Activated CD4-positive, alpha-beta T cell treated with anti-CD3 and anti-CD28 coated beads, Interleukin-2, amount 10 ng/mL, durations not matched to agents 24 days and 14 days (primary cell): ENCODE measurements at places on chromosomes 5 and 9. TPM values are rescaled to one million over a fixed set of nuclear protein-coding genes. Genes with fewer than 3 reads are reported as not detected.

DNA sequence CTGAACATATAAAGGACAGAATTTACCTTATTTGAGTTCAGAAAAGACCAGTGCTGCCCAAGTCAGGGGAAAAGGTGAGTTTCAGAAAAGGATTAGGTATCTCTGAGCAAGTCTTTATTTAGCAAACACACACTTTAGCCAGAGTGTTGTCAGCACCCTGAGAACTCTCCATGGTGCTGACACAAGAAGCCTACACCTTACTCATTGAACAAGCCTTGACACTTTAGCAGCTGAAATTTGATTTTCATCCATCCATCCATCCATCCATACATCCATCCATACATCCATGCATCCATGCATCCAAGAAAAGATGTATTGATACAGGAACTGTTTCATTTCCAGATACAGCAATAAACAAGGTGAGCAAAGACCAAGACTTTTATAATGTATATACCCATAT, 311.2 kb downstream of the TRIM32 start:
- no peak for DNase-seq

GRCh38 chr9:112042244-112042638, 132.9 kb downstream of the SUSD1 start:
- no peak for DNase-seq

The FGD3 gene
- total RNA-seq, result 39.5 and 39.7 TPM in 2 replicates

GRCh38 chr5:40397091-40397490, 282.6 kb upstream of the PTGER4 start:
- no peak for DNase-seq

DNA sequence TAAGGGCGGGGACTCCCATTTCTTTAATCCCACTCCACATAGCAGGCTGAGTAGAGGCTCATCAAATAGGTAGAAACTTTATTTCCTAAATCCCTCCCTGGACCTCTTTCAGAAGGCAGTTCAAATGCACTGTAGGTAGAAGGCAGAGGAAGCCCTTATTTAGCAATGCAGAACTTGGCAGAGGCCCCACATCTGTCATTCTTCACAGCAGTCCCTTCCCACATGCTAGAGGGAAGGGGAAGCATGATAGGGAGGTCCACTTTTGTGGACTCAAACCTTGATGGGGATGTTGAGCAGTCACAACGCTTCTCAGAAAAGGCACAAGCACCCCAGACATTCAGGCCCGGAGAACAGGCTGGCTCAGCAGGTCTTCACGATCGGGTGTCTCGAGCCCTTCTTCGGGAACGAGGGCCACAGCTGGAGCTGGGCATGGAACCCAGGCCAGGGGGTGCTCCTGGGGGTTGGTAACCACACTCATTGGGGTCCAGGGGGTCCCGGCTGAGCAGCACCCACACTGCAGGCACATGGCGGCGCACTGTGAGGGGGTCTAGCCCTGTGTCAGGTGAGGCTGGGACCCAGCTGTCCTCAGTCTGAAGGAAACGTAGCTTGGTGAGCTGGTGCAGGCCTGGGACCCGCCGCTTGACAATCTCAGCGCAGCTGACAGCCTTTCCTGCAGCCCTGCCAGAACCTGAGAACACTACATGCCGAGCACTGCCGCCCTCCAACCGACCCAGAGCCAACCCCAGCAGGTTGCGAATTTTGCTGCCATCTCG, 1.3 kb downstream of the RPP25L start:
- DNase-seq, result no peak

GRCh38 chr5:99061299-99061698, 132.5 kb upstream of the CHD1 start:
- DNase-seq, result no peak

DNA sequence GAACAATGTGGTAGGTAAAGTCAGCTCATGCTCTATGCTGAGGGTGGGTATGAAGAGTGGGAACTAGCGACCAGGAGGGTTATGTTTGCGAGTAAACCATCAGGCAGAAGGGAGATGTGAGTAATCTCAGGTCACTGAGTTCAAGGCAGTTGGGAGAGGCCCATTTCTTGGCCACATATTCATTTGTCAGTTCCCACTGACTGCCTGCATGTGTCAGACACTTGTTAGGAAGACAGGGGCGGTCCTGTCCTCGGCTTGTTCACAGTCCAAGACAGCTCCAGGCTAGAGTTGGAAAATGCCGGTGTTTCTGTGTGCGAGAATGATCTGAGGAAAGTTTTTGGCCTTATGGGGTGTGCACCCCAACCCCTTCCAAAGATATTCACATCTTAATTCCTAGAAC, 48.6 kb upstream of the GDNF start:
- no peak for DNase-seq

- no peak for DNase-seq
Observed at GRCh38 chr5:172607213-172607793, 33.8 kb upstream of the NEURL1B start.

The SEMA5A gene
- total RNA-seq, result not detected in 2 replicates

DNA sequence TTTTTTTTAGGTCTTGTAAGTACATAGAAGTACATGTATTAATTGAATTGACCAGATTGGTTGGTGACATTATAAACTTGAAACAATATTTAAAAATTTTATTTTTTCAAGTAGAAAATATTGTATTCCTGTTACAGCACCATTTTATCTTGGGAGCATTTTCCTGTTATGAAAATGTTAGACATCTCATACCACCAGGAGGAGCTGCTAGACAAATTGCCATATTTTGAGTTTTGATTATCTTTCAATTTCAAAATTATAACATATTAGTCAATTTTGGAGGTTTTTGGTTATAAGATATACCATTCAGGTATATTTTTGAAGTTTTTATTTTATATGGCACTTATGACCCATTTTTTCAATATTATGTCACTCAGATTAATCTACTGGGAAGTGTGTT, 84.4 kb downstream of the CNTLN start:
- DNase-seq, result no peak

The PRSS3 gene
- not detected in 2 replicates for total RNA-seq

GRCh38 chr5:109399092-109399759, 10.5 kb downstream of the PJA2 start:
- DNase-seq, result no peak

DNA sequence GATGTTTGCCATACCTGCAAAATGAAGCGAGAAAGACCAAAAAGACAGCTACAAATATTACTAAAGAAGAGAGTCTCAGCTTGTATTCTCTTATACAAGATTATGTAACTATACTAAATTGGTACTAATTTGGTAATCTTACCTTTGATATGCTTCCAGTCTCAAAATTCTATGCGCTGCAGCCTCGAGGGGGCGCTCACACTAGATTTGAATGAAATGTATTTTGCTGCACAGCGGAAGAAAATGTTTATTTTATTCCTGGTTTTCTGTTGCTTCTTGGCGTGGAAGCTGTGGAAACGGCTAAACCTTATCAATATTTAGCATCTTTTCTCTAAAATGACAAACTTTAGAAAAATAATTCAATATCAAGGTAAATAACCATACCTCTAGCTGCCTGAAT, 267.0 kb upstream of the NUDT12 start:
- no peak for DNase-seq

DNA sequence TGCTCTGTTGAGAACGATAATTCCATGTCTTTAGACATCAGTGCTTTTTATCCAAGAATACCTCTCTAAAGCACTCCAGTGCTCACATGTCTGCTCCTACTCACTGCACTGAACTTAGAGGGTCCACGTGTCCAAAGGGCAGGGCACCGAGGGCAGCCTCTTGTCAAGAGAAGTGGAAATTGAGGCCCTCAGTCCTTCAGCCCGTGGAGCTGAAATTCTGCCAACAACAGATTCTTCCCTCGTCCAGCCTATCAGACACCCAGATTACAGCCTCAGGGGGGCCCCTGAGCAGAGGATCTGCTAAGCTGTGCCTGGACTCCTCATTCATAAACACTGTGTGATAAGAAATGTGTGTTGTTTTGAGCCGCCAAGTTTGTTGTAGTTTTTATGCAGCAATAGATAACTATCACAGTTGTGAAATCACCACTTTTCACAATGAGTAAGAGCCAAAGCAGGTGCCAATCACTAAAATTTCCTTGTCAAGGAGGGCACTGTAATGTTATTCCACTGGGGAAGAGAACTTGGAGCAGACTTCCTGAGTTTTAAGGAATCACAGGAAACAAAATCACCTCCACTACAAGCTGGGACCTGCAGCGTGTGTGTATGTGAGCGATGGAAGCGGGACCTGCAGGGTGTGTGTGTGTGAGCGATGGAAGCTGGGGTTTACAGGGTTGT, 58.8 kb upstream of the IGFBPL1 start:
- no peak for DNase-seq

- DNase-seq, result no peak
Observed at GRCh38 chr5:105726093-105726492, 1944.6 kb downstream of the EFNA5 start.

The FOXD4 gene
- total RNA-seq, result not detected in 2 replicates

DNA sequence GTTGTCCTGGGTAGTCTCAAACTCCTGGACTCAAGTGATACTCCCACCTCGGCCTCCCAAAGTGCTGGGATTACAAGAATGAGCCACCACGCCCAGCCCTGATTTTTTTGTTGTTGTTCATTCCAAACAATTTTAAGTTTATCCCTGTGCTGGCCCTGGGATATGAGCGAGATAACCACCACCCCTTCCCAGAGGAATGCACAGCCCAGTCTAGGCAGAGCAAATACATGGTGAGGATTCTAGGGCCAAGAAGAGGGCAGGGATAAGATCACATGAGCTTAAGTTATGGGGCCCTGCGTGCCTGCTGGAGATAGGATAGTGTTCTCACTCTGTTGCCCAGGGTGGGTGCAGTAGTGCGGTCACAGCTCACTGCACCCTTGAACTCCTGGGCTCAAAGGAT, 21.0 kb upstream of the TOR1B start:
- DNase-seq, result no peak

The BTNL8 gene
- 0.21 TPM in 1 of 2 replicates, not detected in the other for total RNA-seq

GRCh38 chr5:32029261-32029660, 144.9 kb downstream of the GOLPH3 start:
- DNase-seq, result no peak

DNA sequence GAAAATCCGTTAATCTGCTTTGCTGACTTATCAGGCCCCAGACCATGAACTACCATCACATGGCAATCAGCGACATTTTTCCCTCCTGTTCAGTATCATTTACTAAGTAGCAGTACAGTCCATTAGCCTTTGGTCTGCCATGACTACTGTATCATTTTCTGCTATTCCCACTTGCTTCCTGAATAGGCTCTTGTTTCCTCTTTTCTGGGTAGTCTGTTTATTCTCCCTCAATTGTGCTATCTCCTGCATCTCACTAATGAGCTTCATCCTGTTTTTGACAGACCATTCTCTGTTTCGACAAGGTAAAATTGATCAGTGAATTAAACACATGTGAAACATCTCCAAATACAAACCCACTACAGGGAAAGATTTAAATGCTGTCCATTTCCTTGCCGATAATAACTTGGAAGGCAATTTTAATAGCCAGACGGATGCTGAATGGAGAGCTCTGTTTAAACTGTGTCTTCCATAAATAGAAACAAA, 263.5 kb upstream of the ANKRD55 start:
- DNase-seq, result no peak

The BARX1 gene
- total RNA-seq, result 0.50 and 0.61 TPM in 2 replicates

DNA sequence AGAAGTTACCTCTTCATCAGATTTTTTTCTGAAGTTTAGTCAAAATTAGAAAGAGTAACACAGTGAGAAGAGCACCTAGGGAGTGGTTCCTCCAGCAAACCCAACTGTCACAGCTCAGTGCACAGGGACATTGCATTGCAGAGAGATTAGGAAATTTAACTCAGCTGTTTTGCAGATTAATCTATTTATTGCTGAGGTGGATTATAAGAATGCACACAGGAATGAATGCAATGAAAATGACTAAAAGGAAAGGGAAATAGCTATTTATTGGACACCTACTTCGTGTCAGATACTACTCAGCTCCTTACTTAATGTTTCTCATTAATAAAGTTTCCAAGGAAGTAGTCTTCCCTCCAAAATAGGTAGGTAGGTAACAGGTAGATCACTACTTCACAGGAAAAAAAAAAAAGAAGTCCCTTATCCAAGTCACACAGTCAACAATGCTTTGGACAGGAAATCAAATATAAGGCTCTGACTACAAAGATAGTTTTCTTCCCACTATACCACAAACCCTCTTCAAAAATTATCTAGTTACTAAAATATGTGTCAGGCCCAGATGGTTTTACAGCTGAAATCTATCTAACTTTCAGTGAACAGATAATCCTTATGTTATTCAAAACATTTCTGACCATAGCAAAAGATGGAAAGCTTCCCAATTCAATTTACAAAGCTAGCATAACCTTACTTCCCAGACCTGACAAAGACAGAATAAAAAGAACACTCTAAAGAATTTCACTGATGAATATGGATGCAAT, 442.2 kb upstream of the MPDZ start:
- DNase-seq, result no peak

The MUSK gene
- total RNA-seq, result not detected in 2 replicates

The GRM6 gene
- not detected in 2 replicates for total RNA-seq

The ANKRD18B gene
- total RNA-seq, result 0.65 and 1.1 TPM in 2 replicates

GRCh38 chr5:64457846-64458245, 48.0 kb upstream of the RGS7BP start:
- DNase-seq, result no peak

The LRRC19 gene
- not detected in 2 replicates for total RNA-seq

DNA sequence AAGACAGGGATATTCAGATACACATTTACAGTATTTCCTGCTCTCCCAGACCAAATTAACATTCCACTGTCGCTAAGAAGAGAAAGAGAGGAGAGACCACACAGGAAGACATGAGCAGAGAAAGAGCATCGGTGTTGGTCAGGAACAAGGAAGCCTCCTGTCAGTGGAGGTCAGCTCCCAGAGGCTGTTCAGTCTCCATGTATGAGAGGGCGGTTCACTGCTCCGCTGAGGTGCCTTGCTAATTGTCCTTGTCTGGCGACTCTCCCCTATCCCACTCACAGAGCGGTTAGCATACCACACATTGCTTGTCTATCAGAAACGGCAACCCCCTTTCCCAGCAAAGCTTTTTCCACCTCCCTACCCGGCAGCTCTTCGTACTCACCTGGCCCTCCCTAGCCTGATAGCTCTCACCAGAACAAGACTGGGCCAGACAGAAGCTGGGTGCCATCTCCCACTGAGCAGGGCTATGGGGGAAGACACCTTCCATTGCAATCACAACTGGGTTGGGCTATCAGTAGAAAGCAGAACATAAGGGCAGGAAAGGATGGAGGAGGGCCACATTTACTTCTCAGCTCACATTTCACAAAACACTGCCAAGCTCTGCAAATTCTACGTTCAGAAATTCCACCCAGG, 58.6 kb upstream of the LMNB1 start:
- DNase-seq, result no peak

DNA sequence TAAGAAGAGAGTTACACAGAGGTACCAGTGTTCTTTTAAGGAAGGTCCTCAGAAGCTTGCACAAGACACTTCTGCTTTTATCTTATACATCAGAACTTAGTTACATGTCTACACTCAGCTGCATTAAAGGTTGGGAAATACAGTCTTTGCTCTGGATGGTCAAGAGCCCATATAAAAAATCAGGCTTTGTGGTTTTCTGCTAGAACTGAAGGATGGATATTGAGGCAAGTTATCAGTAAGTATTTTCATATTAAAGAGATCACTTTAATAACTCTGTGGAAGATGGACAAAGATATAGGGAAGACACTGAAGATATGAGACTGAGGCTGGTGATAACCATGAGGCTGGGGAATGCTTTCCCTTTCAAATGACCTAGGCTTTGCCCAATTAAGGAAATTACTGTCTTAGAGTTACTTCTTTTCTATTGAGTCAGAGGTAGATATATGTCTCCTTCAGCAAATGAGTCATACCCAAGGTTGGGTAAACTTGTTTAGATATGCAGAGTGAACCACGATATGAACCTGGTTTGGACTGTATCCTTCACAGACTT, 87.0 kb upstream of the TNC start:
- DNase-seq, result no peak

- DNase-seq, result no peak
Observed at GRCh38 chr9:69760278-69760610, 433 bp upstream of the PTAR1 start.

GRCh38 chr9:81819155-81819554, 109.1 kb upstream of the SPATA31D4 start:
- DNase-seq, result no peak

The PLAA gene
- 45.7 and 47.0 TPM in 2 replicates for total RNA-seq
